ENCODE measurements at places on chromosomes 2 and 18.

DNA sequence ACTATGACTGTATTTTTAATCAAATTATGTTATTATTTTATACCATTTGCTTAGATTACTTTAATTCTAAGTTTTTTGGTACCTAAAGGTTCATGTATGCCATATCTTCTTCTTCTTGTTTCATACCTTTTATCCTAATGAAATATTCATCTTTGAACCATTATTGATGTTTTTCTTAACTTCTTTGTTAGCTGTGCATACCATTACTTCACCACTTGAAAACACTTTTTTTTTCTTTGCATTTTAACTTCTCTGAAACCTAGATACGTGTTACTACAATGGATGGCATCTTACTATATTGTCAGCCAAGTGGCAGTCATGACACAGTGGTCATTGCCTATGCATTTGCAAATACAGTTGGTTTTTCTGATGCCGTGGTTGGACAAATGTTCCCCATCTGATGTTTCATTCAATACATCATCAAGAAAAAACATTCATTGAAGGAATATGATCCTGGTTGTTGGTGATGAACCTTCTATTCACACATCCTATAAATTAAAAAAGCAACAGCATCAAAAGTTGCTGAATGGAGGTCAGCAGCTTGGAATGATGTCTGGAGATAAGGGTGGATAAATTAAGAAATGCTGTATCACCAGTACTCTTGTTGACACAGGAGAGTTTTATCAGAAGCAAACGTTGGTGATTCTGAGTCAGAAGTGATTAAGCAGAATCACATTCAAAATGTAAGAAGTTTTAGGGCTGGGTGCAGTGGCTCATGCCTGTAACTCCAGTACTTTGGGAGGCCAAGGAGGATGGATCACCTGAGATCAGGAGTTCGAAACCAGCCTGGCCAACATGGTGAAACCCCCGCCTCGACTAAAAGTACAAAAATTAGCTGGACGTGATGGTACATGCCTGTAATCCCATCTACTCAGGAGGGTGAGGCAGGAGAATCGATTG, 7.4 kb downstream of the IL36A start:
- no peak for DNase-seq

- DNase-seq, result no peak
These were observed 119.7 kb downstream of the INHBB start for GRCh38 chr2:120465701-120465988.

DNA sequence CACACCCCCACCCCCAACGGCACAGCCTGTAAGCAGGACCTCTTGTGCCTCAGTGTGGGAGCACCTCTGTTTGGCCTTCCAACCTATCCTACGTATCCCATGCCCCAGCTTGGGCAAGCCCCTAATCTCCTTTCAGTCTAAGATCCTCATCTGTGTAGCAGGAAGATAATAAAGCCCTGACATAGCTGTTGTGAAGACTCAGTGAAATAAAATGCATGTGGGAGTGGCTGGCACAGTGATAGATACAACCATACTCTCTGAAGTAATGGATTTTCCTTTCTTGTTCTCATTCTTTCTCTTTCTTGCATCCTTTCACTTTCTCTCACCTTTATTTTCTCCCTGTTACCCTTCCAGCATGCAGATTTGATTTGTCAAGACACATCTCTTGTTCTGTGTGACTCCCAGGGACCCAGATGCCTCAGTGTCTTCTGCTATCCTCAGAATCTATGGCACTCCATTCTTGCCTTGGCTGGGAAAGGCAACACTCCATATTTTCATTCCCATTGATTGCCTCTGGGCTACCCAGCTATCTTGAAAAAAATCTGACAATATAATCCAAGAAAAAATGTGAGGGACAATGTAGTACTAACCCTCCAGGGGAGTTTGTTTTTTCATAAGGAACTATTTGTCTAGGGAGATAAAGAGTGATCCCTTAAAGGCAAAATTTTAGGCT, 207.2 kb upstream of the SETBP1 start:
- no peak for DNase-seq

DNA sequence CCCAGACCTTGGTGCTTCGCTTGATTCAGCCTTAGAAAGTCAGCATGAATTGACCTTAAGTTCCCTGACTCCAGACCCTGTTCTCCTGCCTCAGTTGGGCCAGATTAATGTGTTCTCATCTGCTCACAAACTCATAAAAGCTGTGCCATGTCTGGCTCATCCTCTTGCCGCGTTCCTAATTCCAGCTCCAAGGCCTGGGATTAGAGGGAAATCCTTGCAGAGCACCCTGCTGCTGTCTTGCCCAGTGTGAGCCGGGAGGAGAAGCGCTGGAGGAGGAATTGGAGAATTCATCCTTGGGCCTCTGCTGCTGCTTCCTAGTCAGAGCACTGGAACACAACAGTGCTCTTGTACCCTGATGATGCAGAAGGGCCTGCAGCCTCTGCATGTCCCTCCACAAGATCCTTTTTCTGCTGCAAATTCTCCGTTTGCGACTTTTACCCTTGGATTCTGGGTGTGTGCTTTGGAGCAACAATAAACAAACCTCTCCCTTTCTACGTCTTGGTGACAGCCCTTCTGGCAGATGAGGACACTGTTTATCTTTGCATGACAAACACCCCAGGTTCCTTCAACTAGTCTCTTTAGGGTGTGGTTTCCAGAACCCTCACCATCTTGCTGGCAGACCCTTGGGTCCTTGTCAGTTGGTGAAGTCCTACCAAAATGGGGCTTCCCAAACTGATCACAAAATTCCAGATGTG, 46.9 kb upstream of the CNGA3 start:
- no peak for DNase-seq

GRCh38 chr2:206190111-206190510, 30.4 kb downstream of the EEF1B2 start:
- DNase-seq, result no peak
